ENCODE measurements at places on chromosomes 1 and 21. TPM values are rescaled to one million over a fixed set of nuclear protein-coding genes. Genes with fewer than 3 reads are reported as not detected.

The PYCR2 gene
- polyA plus RNA-seq, result 49.4 TPM

The GAS5 gene
- polyA plus RNA-seq, result 468 TPM

The FAM110D gene
- polyA plus RNA-seq, result 13.3 TPM

The C8B gene
- polyA plus RNA-seq, result not detected

Data from adipose tissue (tissue), 3 donors.